ENCODE measurements at places on chromosomes 3 and 15.

- no peak for DNase-seq
Observed at GRCh38 chr3:168996622-168997021, 666.9 kb downstream of the MECOM start.

- DNase-seq: no peak
Observed at GRCh38 chr15:66038387-66039116, 169.3 kb downstream of the RAB11A start.

DNA sequence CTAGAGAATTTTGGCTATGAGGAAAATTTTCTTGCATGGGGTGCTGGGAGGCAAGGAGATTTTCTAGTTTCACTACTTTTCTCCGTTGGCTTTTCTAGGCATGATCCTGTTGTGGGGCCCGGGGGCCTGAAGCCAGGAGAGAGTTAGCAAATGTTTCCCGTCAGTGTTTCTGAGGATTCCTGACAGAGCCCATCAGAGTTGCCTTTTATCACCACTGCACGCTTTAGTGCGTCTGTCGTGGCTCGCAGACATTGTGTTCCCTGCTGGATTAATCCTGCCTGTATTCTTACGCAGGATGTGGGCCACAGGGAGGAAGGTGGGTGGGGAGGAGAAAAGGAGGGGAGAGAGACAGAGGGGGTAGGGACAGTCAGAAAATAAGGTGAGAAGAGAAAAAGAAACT is 18.1 kb upstream of the BOC start:
- DNase-seq: no peak

DNA sequence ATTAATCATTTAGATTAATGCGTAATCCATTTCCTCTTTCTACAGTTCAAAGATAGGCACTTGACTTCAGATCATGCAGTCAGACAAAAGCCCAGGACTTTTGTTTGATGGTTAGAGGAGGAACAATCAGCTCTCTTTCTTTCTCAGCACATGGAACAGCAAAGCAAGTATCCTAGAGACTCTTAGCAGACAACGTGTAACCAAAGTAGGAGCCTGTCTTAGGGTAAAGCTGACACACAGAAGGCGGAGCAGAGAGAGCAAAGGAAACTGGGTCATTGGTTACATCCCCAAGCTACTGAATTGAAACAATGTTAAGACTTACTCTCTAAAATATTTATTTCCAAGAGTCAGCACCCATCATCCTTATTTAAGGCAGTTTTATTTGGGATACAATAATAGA is 110.0 kb upstream of the HES1 start:
- no peak for DNase-seq

- DNase-seq: no peak
Observed at GRCh38 chr3:126497956-126498355, 19.6 kb downstream of the UROC1 start.

- DNase-seq: no peak
Observed at GRCh38 chr15:79047676-79048439, 42.7 kb downstream of the RASGRF1 start.

GRCh38 chr15:101689901-101690300 is 34.4 kb downstream of the TARS3 start:
- peak; percentile 56 for DNase-seq

DNA sequence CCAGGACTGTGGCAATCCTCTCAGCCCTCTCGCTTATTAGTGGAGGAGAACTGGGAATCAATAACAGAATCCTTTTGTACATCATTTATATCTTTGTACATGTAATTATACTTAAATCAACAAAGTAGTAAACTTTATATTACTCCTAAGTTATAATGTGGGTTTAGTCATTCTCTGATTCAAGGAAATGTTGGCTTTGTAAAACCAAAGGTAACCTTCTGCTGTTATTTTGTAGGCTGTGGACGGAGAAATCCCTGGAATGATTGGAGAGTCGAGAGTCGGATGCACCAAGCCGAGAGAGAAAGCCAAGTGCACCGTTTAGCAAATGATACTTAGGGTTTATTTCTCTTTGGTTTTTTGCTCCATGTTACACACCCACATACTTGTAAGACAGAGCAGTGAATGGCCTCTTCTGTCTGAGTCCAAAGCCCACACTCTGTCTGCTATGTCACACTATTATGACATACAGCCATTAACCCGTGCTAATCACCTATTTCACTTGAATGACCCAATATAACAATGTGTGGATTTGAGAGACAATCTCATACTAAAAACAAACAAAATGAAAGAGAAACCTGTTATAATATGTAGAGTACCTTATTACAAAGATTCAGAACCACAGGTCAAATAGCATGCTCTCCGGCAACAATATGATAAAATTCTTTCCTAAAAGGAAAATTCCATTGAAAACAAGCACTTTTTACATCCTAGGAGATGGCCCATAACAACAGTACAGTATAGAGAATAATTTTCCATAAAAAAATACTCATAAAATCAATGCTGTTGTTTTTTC is 72.2 kb downstream of the MECOM start:
- no peak for DNase-seq

GRCh38 chr3:108292905-108293328 is 3.4 kb upstream of the HHLA2 start:
- peak; percentile 84 for DNase-seq

DNA sequence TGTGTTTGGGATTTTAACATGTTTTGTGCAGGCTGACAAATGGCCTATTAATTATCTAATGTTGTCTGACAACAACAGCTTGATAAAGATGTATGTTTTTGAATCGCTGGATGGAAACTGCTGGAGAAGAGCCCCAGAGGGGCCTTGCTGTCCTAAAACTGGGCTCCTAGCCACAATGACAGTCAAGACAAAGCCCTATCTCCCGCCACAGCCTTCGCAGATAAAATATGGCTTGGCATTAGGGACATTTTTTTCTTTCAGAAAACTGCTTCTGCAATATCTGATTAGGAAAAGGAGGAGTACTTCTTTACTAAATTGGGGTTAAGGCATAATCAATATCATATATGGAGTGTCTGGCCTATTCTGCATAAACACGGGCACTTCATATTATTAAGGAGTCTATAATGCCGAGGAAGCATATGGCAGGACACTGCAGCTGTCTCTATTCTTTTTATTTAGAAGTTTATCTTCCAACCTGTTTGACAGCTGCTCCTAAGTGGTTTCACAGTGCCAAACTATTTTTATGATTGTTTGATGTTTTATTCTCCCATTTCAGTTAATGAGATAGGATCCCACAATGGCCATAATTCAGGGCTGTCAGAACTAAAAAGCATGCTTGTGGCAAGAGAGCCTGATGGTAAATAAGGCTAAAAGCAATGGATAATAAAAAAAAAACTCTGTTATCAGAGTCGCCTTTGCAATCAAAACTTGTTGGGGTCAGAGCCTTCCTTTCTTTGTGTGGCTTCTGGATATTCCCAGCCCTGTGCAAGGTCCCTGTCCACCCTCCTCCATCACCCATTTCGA is 210.1 kb downstream of the MECOM start:
- no peak for DNase-seq

DNA sequence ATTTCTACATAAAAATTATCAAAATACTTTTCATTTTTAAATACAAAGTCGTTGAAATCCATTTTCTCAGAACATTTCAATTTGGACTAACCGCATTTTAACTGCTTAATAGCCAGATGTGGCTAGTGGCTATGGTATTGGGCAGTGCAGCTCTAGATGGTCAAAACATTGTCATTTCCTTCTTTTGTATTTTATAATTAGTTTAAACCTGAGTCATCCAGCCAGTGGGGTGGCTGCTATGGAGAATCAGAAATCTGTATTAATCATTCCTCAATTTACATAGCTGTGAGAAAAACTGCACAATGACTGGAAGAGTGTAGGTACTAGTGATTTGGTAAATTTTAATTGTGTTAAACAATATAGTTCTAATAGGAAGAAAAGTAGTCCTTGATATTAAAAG is 245.3 kb downstream of the PDZRN3 start:
- DNase-seq: no peak

DNA sequence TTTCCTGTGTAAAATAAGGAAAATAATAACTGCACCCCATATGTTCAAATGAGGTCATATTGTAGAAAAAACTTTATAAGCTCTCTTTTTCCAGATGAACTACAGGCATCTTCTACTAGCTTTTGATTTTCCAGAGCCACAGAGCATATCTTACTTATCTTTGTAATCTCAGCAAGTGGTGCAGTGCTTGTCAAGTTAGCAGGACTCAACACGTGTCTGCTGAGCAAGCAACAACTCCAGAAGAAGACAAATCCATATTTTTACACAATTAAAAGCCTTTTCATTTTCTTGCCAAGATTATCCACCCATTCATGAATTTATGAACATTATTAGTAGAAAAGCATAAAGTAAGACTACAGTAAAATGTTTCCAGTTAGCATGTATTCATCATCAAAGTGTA is 14.4 kb upstream of the TSC22D2 start:
- DNase-seq: no peak

DNA sequence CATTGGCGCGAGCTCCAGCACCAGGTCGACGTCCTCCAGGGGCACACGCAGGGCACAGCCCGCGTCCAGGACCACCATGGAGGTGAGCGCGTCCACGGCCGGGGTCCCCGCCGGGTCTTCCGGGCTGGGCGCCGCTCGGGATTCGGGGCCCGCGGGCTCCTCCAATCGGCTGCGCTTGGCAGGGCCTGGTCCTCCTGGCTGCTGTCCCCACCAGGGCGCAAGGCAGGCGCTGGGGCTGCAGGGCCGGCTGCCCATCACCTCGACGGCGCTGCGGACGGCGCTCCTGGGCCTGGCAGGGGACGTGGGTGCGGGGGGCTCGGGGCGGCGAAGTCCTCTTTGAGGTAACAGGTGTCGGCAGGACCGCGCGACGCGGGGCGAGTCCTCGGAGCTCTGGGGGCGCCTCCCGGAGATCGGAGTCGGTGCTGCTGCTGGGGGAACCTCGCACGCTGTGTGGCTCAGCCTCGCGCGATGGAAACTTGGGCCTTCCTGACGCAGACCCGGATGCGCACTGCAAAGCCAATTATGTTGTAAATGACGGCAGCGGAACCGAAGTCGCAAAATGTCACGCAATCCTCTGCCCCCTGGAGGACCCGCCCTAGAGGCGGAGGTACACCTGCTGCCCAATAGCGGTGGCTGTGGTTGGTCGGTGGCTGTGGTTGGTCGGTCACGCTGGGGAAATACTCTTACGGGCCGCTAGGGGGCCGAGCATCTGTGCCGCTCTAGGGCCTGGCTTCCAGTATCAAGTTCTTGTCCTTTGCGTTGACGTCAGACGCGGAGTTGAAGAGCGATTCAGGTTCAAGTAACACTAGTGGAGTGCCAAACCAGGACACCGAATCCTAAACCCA is at the start of gene PRR23C:
PRR23C (minus strand) TSS at position 527 of the 845 bp plus-strand sequence; CDS start at position 255, 272 bp downstream.
- no peak for DNase-seq

GRCh38 chr3:115999613-116000012 is 376.3 kb downstream of the GAP43 start:
- no peak for DNase-seq

- no peak for DNase-seq
Observed at GRCh38 chr15:70195587-70196305, 98.0 kb upstream of the TLE3 start.

GRCh38 chr15:62868507-62868906 is 174.0 kb upstream of the TPM1 start:
- DNase-seq: no peak

- DNase-seq: no peak
Observed at GRCh38 chr3:157091083-157091833, 68.7 kb downstream of the CCNL1 start.

- DNase-seq: no peak
Observed at GRCh38 chr3:58093574-58094195, 85.5 kb downstream of the FLNB start.

- no peak for DNase-seq
Observed at GRCh38 chr15:68283401-68283800, 5.9 kb downstream of the FEM1B start.

Data from activated CD4-positive, alpha-beta T cell treated with anti-CD3 and anti-CD28 coated beads, Interleukin-2, Interleukin-4, amounts not matched to agents 100 ng/mL and 50 ng/mL, durations not matched to agents 16 hours and 8 hours (primary cell).